ENCODE measurements at places on chromosomes 6 and 20.

GRCh38 chr6:132411296-132411695 is 10.0 kb upstream of the MOXD1 start:
- DNase-seq: no peak

DNA sequence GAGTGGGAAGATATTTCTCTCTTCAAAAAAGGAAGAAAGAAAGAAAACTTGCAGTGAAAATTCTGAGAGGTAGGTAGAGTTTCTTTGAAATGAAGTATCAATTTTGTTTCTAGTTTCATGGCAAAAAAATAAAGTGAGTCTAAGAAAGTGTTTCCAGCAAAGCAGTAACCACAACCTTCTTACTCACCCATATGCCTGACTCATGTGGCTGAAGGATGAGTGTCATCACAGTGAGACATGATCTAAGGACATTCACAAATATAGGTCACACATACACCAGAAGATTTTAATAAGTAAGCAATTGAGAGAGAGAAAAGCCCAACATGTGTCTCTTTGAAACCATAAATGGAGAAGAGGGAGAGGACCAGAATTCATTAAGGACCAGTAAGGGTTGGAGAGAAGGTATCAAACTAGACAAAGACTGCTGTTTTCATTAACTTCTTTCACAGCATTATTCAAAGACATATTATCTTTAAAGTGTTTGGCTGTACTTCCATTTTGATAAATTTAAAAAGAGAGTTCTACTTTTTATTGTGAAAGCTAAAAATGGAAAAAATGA is 169.5 kb downstream of the FRK start:
- DNase-seq: no peak

- no peak for DNase-seq
These were observed 501 bp downstream of the SIRPB2 start for GRCh38 chr20:1490643-1491195.

DNA sequence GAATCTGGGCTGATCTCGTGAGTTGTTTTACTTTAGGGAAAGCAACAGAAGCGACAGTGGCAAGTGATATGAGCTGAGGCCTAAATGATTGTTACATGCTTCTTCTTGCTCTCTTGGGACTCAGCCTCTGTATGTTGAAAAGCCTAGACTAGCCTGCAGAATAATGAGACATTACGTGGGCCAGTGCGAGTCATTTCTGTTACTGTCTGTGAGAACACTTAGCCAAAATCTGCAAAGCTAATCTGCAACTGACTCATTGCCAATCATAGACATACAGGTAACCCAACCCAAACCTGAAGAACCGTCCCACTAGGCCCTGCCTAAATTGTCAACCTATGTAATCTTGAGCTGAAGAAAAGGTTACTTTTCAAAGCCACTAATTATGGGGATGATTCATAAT is 77.4 kb upstream of the F13A1 start:
- no peak for DNase-seq

DNA sequence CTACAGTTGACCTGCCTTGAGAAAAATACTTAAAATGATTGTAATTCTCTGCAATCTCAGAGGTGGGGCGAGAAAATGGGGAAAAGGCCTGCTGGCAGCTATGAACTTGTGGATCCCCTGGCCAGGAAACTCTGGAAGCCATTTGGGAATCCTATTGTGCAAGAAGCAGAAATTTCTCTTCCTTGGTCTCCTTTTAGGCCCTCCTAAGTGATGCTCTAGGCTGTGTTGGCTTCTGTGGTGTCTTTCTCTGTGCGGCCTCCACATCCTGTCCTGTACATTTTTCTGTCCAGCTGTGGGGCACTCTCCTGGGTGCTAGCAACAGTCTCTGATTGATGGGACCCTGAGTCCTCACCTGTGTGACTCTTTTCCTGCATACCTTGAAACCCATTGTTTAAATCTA is 290.9 kb downstream of the FARS2 start:
- no peak for DNase-seq

DNA sequence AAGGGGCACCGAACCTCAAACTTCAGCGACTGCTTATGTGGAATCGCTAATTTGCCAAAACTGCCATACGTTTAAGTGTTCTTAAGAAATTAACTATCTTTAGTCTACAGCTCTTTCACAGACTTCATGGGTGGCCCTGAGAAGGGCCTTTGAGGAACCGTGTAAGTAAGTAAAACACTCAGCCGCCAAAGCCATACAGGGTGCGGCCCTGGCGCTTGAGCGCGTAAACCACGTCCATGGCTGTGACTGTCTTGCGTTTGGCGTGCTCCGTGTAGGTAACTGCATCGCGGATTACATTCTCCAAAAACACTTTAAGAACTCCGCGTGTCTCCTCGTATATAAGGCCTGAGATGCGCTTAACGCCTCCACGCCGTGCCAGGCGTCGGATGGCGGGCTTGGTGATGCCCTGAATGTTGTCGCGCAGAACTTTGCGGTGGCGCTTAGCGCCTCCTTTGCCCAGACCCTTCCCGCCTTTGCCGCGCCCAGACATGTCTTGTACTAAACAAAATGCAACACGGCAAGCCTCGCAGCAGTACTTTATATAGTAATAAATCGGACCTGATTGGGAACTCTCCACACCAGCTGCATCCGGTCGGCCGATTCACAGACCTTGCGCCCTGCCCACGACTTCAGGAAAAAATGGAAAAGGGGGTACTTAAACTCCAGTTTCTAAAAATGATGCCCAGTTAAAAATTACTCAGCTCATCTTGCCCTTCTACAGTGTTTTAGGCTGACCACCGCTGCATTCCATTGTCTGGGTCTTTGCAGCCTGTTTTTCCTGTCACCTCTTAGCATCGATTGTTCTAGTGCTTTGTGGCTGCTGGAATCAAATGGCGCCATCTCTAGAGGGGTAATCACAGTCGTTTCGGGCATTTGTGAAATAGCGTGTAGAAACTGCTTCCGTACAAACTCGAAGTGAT is 38.9 kb downstream of the OR2B2 start:
- peak; percentile 81 for DNase-seq

GRCh38 chr6:123333000-123333756 is 303.6 kb downstream of the TRDN start:
- no peak for DNase-seq

DNA sequence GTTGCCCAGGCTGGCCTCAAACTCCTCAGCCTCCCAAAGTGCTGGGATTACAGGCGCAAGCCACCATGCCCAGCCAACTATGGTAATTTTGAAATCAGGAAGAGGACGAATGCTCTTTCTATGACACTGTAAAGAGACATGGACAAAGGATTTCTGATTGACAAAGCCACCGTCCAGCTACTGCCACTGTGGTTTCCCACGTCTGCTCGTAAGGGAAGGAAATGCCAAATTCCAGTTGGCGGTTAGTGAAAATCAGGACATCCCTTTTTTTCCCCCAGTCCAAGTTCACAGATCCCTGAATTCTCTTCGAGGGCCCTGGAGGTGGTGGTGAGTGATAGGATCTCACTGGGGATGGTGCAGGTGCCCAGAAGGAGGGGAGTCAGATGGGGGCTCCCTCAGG is 31.2 kb downstream of the SNAI1 start:
- no peak for DNase-seq

DNA sequence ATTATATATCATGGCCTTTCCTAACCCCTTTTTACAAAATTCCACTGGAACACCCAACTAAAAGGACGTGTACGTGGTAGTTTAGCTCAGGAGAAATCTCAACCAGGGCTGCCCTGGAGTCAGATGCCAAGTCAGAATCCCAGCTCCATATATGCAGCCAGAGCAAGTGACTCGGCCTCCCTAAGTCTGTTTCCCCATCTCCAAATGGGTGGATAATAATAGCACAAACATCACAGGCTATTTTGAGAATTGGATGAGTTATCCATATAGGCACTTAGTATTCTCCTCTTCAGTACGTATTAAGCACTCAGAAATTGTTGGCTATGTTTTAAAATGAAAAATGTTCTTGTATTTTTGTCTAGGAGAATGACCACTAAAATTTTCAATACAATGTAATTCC is 481.5 kb downstream of the CD109 start:
- no peak for DNase-seq

DNA sequence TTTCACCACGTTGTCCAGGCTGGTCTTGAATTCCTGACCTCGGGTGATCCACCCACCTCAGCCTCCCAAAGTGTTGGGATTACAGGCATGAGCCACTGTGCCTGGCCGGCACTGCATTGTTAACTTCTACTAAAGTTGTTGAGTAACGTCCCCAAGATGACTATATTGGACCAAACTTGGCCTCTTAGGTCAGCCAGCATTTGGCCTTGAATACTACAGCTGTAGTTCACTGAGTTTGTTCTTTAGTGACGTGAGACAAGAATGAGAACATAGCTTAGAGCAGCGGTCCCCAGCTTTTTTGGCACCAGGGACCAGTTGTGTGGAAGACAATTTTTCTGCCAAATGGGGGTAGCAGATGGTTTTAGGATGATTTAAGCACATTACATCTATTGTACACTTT is 237.1 kb downstream of the TBC1D7 start:
- no peak for DNase-seq

DNA sequence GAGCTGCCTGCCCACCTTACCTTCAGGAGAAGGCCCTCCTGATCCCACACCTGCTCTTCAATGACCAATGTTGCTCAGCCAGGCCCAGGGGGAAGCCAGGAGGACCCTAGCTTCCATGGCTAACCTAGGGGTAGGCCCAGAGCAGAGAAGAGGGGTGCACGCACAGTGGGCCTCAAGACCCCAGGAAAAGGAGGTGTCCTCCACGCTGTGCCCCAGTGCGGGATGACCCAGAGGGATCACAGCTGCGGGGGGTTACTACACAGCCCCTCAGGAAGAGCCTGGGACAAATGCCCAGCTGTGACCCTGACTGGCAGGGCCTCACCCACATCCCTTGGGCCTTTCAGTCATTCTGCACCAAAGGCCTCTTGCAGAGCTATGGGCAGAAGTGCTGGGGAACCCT is 31.6 kb upstream of the APMAP start:
- DNase-seq: no peak

GRCh38 chr6:48426636-48427035 is 315.6 kb upstream of the PTCHD4 start:
- DNase-seq: no peak

GRCh38 chr20:2698912-2699311 is 6.3 kb downstream of the EBF4 start:
- no peak for DNase-seq

DNA sequence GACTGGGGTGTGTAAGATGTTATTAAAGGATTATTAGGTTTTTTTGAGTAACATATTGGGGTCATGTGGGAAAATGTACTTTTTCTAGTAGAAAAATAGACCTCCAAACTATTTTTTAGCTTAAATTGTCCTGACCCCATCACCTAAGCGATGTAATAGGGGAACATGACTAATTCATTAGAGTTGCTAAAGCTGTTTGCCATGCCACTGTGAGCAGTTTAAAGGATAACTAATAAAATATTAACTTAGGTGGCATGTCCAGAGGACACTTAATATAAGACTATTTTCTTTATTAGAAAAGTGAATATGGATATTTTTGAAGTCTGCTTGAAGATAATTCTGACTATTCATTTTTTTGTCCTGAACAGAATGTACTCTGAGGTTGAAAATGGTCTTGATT is 545.9 kb upstream of the BTBD3 start:
- DNase-seq: no peak

GRCh38 chr6:164928057-164928727 is 381.2 kb downstream of the C6orf118 start:
- no peak for DNase-seq

GRCh38 chr6:65524232-65524631 is 182.8 kb downstream of the EYS start:
- no peak for DNase-seq

- no peak for DNase-seq
These were observed 117.4 kb downstream of the TBC1D32 start for GRCh38 chr6:121216928-121217327.

- DNase-seq: no peak
These were observed 8.5 kb downstream of the BAG6 start for GRCh38 chr6:31643818-31644454.

- DNase-seq: no peak
These were observed 286.3 kb downstream of the CDH26 start for GRCh38 chr20:60244373-60245146.

DNA sequence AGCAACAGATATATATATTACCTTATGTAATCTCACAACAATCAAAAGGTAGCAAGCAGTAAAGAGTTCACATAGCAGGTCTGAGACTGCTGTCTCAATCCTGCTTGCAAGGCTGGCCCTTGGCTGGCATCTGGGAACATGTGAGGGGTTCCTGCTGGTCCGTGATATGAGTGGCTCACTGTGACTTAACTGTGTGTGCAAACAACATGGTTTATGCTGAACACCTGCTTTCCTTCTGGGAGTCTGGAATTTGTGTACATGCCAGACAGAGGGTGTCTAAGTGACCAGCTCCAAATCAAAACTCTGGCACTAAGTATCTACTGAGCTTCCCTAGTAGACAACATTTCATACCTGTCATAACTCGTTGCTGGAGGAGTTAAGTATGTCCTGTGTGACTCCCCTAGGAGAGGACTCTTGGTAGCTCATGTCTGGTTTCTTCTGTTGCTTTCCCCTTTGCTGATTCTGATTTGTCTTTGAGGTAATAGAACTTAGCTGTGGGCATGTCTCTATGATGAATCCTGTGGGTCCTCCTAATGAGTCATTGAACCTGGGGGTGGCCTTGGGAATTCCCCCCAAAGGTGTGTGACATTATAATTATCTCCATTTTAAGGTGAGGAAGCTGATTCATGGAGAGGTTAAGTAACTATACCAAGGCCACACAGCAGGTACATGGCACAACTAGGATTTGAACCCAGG is 131.6 kb upstream of the NEDD9 start:
- peak; percentile 64 for DNase-seq

- no peak for DNase-seq
These were observed 192.7 kb upstream of the PMEPA1 start for GRCh38 chr20:57902473-57902872.

GRCh38 chr6:106124015-106124414 is 37.9 kb downstream of the PRDM1 start:
- DNase-seq: no peak
